ENCODE measurements at places on chromosomes 6 and 20.

GRCh38 chr6:73062130-73062529, 163.2 kb downstream of the KHDC1L start:
- DNase-seq = no peak

- DNase-seq = no peak
Observed at GRCh38 chr20:10504994-10505730, 70.1 kb downstream of the SLX4IP start.

GRCh38 chr6:115310156-115310555, 750.5 kb downstream of the FRK start:
- no peak for DNase-seq

DNA sequence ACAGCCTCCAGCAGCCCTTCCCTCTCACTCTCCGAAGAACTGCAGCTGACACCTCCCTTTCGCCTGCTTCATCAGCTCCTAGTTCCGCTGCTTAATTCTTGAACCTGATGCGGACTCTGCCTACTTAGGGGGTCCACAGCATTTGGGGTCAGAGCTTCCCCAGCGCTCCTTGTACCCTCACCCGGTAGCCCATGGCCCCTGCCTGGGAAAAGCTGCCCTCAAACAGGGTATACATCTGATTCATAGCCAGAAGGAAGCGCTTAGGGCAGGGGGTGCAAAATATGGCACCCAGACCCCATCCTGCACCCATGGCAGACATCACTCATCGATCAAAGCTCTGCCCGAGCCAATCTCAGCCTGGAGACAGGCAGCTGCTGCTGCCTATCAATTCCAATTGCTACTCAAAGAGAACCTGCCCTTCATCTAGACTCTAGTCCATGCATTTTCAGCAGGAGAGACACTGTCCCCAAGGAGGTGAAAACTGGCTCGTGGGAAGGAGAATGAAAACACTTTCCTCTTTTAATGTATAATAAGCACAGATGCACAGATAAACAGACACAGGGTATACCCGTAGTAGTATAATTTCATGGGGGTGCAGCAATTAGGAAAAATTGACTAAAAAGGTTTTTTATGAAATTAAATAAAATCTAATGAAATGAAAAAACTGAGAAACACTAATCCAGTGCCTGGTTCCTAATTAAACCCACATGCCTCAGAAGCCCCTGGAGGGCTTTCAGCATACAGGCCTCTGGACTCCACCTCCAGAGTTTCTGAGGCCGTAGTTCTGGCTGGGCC, 194.8 kb downstream of the PREX1 start:
- DNase-seq = no peak
